ENCODE measurements at places on chromosomes 7 and 10.

- no peak for DNase-seq
Observed at GRCh38 chr7:1210979-1211608, 21.6 kb upstream of the UNCX start.

GRCh38 chr7:84393786-84394185, 199.2 kb upstream of the SEMA3A start:
- DNase-seq: no peak

- no peak for DNase-seq
Observed at GRCh38 chr7:127793582-127793981, 141.6 kb downstream of the SND1 start.

- no peak for DNase-seq
Observed at GRCh38 chr10:93874309-93875031, 19.3 kb upstream of the SLC35G1 start.

DNA sequence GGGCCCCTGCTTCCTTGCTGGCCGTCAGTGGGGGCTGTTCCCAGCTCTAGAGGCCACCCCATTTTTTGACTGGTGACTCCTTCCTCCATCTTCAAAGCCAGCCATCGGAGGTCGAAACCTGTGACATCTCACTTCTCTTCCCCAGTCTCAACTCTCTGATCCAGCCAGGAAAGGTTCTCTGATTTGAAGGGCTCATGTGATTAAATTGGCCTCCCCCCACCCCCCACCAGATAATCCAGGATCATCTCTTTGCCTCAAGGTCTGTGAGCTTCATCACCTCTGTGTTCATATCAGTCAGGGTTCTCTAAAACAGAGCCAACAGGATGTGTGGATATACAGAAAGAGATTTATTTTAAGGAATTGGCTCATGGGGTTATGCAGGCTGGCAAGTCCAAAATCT, 5.6 kb upstream of the RAMP3 start:
- no peak for DNase-seq

GRCh38 chr10:92826061-92826460, 22.3 kb upstream of the EXOC6 start:
- no peak for DNase-seq

DNA sequence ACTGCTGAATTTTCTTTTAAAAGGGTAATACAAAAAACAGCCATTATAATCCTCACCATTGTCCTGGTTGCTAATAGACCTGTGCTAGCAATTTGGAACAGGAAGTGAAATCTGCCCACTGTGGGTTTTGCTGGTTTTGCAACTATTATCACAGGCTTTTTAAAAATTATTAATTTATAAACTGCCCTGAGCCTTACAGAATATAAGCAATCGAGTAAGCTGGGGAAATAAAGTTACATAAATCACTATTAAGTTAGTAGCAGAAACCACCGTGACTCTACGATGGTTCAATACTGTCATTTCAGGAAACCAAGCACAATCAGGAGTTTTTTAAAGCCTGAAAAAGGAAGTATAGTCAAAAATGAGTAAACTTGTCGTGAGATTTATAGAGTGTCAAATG, 62.3 kb downstream of the TMEM26 start:
- DNase-seq: no peak

DNA sequence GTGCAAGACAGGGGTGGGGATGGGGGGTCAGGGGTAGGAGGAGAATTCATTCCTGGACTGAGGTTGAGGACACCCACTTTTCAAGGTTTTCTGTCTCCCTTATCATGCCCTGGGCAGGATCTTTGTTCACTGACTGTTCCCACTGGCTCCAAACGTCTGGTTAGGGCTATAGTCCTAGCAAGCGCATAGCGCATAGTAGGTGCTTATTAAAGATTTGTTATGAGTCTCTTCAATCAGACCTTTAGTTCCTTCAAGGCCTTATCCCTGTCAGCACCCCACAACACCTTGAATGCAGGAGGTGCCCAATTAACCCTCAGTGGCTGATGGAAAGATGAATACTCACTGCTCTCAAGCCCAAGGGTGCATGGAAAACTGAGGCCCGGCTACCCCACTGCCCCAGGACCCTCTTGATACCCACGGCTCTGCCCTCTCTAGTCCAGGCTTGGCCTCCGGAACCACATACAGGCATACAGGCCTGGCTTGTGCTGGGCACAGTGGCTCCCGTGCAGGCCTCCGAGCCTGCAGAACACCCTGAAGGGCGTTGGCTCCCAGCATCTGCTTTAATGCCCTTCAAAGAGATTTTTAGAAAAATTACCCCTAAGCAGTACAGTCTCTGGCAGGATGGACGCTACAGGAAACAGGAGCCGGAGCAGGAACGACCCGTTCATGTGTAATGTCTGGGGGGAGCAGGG, 177.7 kb downstream of the SH3PXD2A start:
- DNase-seq: no peak

DNA sequence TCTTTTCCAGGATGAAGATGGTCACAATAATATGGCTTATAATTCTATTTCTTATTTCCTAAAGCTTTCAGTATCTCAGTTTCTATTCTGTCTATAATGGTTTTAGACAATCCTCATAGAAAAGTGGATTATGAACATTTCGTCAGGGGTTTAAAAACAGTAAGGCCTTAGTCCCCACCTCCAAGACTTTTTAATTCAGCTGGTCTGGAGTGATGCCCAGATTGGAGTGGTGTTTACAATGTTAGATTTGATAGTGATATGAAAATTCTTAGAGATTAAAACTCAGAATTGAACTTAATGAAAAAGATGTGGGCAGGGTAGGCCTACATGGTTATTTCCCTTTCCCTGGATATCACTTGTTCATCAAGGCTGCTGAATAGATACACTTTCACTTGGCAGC, 1238.3 kb downstream of the SORCS3 start:
- DNase-seq: no peak

DNA sequence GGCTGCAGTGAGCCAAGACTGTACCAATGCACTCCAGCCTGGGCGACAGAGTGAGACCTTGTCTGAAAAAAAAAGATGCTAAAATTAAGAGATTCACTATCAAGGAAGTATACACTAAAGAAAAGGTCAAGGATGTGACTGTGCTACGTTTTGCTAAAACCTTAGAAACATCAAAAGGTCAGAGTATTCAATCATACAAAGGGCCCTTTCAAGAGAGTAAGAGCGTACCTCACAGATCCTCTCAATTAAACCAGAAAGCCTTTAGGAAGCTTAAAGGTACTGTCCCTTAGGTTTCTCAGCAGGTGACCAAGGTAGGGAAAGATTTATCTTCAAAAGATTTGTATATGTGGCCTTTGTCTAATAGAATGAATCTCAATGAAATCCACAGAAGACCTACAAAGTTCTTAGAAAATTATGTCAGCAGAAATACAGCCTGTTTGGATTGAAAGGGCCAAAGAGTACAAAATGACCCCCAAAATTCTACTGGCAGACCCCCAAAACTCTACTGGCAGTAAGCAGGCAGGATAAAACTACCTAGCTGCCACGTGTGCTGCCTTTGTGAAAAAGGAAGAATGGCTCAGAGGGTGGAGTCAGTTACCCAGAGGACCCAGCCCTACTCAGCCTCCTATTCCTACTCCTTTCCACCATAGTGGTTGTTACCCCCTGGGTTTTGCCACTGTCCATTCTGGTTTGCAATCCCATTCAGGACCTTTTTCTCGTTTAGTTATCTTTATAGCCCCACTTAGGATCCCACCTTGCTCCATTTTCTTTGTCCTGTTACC, 36.7 kb downstream of the ARHGAP19 start:
- DNase-seq: no peak

DNA sequence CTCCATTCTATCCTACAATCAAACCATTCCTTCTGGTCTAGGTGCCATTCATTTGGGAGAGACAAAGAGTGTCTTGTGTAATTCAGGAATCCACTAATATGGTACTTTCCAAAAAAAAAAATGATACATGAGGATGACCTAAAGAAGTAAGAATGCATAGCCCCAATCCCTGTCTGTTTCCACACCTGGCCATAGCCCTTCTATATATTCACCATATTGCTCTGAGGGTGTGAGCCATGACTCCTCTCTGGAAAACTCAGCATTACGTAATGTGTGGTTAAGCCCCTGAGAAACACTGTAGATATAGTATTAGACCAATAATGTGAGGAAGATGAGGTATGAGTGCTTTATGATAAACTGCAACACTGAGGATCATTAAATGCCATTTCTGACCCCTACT, 592.7 kb downstream of the INHBA start:
- DNase-seq: no peak

- no peak for DNase-seq
Observed at GRCh38 chr10:110994406-110995086, 75.1 kb downstream of the SHOC2 start.

DNA sequence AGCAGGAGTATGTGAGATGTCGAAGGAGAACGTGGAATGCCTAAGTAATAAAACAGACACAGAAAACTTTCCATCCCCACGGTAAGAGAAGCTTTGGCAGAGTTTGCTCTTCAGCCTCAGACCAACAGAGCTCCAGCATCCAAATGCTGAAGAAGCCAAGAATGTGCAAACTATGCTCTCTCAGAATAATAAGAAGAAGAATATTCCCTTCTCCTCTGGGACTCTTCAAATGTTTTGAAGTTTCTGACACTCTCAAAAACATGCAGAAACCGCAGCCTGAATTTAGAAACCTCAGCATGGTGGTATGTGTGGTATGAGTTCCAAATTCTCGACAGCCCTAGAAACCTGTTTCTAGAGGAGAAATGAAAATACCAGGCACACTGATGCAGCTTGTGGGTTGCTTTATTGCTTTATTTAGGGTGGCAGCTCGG, 113.3 kb downstream of the KCNMA1 start:
- no peak for DNase-seq

DNA sequence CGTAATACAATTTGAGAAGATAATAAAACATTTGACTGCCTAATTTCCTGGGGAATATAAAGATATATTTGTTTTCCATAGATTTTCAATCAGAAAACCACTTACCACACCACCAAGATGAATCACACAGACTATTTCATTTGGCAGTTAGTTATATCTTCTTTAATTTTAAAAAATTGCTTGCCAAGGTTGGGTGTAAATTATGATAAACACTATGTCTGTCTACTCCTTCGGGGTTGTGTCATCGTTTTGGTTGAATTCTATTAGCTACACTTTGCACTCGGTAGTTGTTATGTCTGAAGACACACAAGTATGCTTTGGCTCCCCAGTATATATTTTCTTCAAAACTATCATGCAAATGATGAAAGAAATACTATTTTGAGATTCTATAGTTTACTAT, 594.8 kb upstream of the SEMA3D start:
- no peak for DNase-seq

GRCh38 chr10:116151076-116151475, 121.9 kb downstream of the GFRA1 start:
- no peak for DNase-seq

GRCh38 chr7:70953796-70954195, 178.1 kb upstream of the GALNT17 start:
- no peak for DNase-seq

GRCh38 chr7:12494687-12495024, 75.9 kb upstream of the SCIN start:
- DNase-seq: no peak

DNA sequence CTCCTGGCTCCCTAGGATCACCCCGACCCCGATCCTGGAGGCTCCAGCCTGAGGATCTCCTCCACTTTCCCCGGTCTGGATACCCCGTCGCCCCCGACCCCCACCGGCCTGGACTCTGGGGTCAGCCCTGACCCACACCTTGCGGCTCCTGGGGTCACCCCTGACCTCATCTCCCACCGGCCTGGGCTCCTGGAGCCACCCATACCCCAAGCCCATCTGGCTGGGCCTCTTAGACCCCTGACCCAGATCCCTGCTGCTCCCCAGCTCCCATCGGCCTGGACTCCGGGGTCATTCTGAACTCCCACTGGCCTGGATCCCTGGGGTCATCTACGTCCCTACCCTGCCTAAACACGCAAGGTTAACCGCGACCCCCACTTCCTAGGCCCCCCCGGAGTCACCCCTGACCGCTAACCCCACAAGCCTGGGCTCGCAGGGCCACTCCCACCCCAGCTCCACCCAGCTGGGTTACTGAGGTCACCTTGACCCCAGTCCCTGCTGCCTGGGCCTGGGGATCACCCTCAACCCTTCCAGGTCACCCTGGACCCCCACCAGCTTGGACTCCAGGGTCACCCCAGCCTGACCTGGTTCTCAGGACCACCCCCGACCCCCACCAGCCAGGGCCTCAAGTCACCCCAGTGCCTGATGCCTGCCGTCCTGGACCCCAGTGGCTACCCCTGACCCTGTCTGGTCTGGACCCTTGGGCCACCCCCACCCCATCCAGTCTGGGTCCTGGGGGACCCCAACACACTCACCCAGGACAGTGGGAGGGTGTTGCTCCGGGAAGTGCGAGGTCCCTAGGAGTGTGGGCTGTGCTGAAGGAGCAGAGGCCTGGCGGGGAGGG, 1.2 kb downstream of the FOXK1 start:
- DNase-seq: no peak

DNA sequence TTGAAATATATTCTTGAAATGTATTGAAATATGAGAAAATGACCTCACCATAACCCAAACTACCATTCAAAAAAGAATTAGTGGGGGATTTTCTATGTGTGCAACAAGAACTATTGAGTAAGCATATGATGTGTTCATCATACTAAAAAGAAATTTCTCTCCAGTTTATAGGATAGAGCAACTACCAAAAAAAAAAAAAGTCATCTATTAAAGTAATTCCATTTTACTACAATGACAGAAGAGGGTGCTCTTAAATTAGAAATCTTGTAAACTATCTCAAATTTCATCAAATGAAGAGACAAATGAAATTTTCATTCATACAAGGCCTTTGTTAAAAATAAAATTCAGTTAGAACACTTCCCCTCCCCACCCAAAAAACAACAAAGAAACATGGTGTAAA, 195.4 kb upstream of the PLXDC2 start:
- no peak for DNase-seq

DNA sequence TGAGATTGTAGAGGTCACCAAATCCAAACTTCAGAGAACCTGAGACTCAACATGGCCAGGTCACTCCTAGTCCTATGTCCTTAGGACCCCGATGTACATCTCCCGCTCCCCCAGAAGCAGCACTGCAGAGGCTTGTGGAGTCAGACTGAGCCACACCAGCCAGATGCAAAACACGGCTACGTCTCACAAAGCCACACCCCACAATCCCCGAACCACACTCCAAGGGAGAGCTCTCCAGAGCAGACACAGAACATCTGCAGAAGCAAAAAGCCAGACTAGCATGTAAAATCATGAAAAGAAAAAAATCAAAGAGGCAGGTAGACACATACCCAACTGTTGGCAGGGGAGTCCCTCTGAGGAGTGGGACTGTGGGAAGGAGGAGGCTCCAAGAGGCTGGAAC, 104.9 kb downstream of the CTBP2 start:
- no peak for DNase-seq

DNA sequence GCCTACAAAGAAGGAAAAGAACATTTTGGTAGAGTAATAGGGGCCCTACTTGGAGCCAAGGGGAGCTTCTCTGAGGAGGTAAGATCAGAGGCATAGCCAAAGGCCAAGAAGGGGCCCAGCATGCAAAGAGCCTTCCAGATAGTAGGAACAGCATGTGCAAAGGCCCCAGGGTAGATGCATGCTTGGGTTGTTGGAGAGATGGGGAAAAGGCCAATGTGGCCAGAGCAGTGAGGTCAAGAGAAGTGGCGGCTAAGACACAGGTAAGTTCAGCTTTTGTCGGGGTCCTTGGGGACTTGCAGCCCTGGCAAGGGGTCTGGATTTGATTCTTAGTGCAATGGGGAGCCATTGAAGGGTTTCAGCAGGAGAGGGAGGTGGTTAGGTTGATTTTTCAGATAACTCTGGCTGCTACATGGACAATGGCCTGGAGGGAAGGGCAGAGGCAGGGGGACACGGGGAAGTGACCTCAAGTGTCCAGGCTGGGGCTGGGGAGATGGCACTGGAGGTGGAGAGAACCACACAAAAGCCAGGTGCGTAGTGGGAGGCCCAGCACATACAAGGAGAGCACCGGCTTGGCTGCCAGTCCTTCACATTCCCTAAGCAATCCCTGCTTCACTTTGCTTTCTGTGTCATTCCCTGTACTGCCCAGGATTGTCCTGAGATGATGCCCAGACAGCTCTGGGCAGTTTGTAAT, 16.5 kb downstream of the GRID1 start:
- no peak for DNase-seq
